ENCODE measurements at places on chromosomes 12 and 14.

- no peak for DNase-seq
These were observed 39.7 kb downstream of the RAD51B start for GRCh38 chr14:67859169-67859749.

GRCh38 chr14:87600240-87600639 lies 392.7 kb downstream of the GALC start:
- no peak for DNase-seq

GRCh38 chr12:98345308-98345876 lies 170.0 kb upstream of the TMPO start:
- no peak for DNase-seq

- no peak for DNase-seq
These were observed 21.3 kb upstream of the RFLNA start for GRCh38 chr12:124273630-124274029.

DNA sequence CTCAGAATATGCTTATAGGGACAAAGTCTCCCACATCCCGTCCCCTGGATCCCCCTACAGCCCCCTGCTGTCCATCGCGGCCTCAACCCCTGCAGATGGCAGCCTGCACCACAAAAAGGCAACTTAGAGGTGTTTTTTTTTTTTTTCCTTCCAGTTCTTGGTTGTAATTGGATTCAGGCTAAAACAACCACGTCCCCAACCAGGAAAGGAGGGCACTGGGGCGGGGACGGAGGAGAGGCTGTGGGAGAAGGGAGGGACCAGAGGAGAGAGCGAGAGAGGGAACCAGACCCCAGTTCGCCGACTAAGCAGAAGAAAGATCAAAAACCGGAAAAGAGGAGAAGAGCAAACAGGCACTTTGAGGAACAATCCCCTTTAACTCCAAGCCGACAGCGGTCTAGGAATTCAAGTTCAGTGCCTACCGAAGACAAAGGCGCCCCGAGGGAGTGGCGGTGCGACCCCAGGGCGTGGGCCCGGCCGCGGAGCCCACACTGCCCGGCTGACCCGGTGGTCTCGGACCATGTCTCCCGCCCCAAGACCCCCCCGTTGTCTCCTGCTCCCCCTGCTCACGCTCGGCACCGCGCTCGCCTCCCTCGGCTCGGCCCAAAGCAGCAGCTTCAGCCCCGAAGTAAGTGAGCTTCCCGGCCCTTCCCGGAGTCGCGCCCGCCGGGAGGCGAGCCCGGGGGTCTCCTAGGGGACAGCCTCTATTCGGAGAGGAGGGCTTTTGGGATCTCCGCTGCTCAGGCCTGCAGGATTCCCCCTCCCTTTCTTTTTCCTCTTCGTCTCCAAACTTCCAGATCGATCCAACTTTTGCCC lies at the start of gene MMP14:
Gene MMP14 (plus strand): TSS at position 285 of the 813 bp plus-strand sequence. CDS start 233 bp downstream, at position 518.
- no peak for DNase-seq

GRCh38 chr12:114829833-114830232 lies 145.9 kb upstream of the TBX3 start:
- no peak for DNase-seq

DNA sequence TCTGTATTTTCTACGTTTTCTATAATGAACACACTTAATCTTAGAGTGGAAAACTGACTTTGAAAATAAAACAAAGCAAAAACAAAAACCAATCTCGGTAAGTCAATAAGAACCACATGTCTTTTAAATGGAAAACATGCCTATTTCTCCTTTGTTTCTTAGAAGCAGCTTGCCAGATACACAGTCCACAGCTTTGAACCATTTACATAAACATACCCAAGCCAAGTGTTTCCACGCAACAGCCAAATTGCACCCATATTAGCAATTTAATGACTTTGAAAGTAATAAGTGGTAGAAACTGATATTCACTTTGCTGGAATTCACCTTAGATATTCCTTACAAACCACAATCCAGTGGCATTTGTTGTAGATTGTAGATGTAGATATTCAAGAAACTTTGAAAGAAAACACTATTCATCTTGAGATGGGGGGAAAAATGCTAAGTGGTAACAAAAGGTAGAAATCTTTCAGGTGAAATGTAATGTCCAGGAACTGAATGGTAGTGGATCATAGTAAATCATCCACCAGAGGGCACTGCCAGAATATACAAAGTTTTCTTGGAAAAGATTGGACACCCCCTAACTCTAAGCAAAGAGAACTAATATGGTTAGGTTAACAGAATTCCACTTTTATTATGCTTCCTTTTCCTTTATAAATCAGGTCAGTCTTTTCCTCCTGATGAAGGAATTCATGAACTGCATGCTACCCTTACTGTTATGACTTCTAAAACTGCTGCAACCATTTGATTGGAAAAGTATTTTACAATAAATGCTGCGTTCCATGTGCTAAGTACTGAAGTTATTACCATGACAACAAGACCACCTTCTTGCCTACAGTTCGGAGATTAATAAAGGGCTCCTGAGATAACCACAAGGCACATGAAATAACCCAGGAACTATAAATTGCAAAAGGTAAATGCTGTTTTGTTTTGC lies 69.8 kb downstream of the RERG start:
- no peak for DNase-seq

GRCh38 chr12:75589801-75590200 lies 78.4 kb upstream of the KRR1 start:
- no peak for DNase-seq

GRCh38 chr12:31585895-31586294 lies 5.0 kb downstream of the DENND5B start:
- DNase-seq, result no peak

GRCh38 chr14:41457393-41457792 lies 149.3 kb upstream of the LRFN5 start:
- no peak for DNase-seq

DNA sequence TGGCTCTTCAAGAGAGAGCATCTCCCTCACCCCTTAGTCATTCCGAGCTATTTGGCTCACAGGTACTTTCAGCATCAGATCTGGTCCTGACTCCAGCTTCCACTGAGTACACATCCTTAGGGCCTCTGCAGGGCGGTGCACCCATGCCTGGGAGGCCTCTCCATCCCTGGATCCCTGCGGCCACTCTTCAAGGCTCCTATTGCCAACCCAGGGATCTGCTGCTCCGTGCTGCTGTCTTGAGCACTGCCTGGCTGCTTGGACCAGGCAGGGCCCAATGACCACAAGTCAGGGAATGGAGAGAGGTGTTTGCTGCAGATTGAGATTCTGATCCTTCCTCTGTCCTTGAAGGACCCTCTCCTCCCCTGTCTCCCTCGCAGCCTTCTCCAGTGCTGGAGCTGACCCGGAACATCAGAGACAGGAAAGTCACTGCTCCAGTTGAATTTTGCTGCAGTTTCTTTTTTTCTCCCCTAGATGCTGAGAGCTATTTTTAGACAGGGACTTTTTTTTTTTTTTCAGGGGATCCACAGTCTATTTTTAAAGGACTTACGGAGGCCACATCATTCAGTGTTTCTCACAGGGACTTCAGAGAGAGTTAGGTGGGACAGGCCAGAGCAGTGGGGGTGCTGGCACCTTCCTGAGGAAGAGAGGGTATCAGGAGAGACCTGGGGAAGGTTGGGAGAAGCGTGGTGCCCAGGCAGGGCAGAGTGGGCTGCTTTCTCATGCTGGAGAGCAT lies 50.1 kb upstream of the KCNA1 start:
- no peak for DNase-seq

- DNase-seq, result no peak
These were observed 45.5 kb downstream of the MVK start for GRCh38 chr12:109619002-109619604.

- DNase-seq, result no peak
These were observed 21.7 kb downstream of the CPM start for GRCh38 chr12:68911197-68911718.

DNA sequence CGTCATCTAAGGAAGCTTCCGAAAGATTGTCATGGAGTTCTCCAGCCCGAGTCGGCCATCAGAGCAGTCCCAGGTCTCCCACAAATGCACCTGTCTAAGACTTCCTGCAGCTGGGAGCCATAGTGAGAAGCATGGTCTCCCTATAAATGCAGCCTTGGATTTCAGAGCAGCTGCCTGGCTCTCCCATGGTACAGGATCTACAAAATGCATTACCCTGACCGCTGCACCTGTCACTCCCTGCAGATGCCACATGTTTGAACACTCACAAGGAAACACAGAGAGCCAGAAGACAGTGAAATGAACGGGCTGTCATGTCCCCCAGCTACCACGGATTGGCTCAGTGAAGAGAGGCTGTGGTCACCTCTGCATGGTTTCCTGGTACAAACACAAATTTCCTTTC lies 702.7 kb downstream of the MED13L start:
- no peak for DNase-seq

GRCh38 chr14:74846168-74846567 lies 29.8 kb downstream of the PROX2 start:
- DNase-seq, result no peak

GRCh38 chr12:127060310-127060847 lies 1206.6 kb upstream of the TMEM132C start:
- DNase-seq, result no peak

- DNase-seq, result no peak
These were observed 74.8 kb upstream of the PRMT8 start for GRCh38 chr12:3416159-3416558.

DNA sequence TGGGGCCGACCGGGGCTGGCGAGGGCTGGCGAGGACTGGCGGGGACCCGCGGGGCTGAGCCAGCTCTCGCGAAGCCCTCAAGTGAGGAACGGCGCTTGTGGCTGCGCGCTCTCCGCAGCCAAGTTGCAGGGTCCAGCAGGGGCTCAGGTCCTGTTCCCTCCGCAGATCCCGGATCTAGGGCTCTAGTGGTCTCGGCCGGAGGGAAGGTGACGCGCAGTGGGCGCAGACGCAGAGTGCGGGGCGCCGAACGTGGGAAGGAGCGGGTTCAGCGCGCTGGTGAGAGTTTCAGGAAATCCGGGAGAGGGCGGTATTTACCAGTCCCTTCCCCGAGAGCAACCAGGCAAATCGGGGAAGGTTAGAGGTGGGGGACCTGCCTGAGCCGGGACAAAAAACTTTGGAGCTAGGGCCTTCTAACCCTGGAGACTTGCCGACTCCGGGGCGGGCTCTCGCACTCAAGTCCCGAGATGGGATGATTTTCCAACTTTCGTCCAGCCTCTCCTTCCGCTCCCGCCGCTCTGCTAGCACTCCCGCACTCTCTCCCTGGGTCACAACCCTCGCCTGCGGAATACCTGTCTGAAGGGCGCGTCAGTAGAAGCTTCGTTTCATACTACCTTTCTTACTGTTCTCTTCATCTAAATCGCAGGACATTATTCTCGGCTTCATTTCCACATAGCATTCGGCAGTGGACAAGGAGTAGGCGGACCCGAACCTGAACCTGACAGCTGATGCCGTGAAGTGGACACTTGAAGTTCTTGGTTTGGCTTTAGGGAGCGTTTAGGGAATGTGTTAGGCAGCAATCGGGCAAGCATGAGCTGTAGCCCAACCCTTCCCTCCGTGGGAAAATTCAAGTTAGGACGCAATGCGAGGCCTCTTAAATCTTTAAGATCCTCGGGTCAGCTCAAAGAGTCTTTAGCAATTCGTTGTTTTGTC lies 13.6 kb upstream of the PAX9 start:
- no peak for DNase-seq

- DNase-seq, result no peak
These were observed 115.6 kb downstream of the DIP2B start for GRCh38 chr12:50620109-50620977.

DNA sequence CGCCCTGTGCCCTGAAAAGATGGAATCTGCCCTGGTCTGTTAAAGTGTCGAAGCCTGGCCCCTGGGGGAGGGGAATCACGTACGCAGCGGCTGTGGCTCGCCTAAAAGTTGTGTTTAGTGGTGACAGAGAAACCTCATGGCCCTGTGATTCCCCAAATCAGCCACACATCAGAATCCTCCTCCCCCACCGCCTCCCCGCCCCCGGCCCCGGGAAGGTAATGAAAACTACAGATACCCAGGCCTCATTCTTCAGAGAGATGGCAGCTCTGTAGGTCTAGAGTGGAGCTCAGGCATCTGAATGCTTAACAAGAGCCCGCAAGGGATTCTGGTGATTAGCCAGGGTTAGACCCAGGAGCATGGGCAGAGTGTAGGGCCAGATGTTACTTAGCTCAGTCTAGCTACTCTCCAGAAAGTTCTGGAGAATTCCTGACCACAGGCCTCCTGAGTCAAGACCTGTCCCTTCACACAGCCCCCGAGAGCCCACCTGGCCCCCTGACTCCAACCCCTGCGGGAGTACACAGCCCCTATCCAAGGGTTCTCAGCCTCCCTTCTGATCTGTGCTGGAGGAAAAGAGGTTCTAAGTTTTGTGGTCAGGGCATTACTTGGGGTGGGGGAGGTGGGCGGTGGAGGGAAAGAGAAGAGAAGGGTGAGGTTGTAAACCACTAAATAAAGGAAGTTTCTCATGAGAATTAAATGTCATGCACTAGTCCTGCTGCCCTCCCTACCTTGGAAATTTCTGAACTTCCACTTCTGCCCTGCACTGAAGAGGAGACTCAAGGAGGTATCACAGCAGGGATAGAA lies 114.8 kb downstream of the PLXNC1 start:
- DNase-seq, result peak; percentile 66

- no peak for DNase-seq
These were observed 17.6 kb upstream of the AKAP6 start for GRCh38 chr14:32311294-32312009.
